Glutamatergic neuron (in vitro differentiated cells): ENCODE measurements at places on chromosomes 7 and 10. TPM values are rescaled to one million over a fixed set of nuclear protein-coding genes. Genes with fewer than 3 reads are reported as not detected.

The RPEL1 gene
- total RNA-seq: not detected

The NPFFR1 gene
- not detected for total RNA-seq

The LIPJ gene
- 0.22 TPM for total RNA-seq

The FAM25C gene
- not detected for total RNA-seq

- DNase-seq: peak; percentile 52
- H3K27me3 ChIP-seq: peaks cover 8% of the 10 kb centered on the region
- H3K4me1 ChIP-seq: peaks cover 19% of the 10 kb centered on the region
- peak overlapping the region; percentile 82 for H3K27ac ChIP-seq
These were observed 635 bp downstream of the ZNF12 start for GRCh38 chr7:6705959-6706665.

- peaks cover 3% of the 10 kb centered on the region for H3K27me3 ChIP-seq
- H3K4me1 ChIP-seq: peaks cover 5% of the 10 kb centered on the region
- no peak overlapping the region for H3K4me3 ChIP-seq
- DNase-seq: no peak
These were observed 138.9 kb upstream of the CDK13 start for GRCh38 chr7:39811161-39811614.

DNA sequence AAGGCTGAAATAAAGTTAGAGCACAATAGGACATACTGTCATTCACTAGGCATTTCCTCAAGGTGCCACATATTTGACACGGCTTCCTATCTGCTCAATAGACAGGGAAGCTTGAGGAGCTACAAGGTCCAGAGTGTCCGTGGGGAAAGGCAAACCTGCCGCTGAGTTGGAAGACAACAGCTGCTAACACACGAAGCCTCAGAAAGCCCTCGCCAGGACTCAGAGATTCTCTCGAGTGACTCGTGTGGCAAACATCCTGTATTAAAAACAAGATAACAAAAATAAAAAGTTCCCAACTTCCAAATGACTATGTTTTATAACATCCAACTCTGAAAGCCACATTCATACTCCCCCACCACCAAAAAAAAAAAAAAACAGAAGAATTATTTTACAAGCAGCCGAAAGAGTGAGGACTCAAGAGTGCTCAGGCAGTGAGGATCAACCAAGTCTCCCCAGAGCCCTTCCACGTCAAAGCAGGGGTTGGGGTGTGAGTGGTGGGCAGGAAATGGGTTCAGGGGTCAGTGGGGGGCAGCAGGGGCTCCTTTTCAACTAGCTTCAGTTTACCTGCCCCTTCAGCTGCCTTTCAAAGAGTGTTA lies 67.6 kb downstream of the STK17A start:
- no peak for DNase-seq
- peak overlapping the region; percentile 65 for H3K27ac ChIP-seq
- H3K4me1 ChIP-seq: peaks cover 49% of the 10 kb centered on the region
- no peaks in the 10 kb centered on the region for H3K36me3 ChIP-seq
- no peak overlapping the region for H3K4me3 ChIP-seq

- peaks cover 3% of the 10 kb centered on the region for H3K27me3 ChIP-seq
- peaks cover 21% of the 10 kb centered on the region for H3K36me3 ChIP-seq
- H3K4me3 ChIP-seq: no peak overlapping the region
- no peak overlapping the region for H3K27ac ChIP-seq
- no peaks in the 10 kb centered on the region for H3K4me1 ChIP-seq
These were observed 78.5 kb downstream of the TRIM24 start for GRCh38 chr7:138538518-138538917.

DNA sequence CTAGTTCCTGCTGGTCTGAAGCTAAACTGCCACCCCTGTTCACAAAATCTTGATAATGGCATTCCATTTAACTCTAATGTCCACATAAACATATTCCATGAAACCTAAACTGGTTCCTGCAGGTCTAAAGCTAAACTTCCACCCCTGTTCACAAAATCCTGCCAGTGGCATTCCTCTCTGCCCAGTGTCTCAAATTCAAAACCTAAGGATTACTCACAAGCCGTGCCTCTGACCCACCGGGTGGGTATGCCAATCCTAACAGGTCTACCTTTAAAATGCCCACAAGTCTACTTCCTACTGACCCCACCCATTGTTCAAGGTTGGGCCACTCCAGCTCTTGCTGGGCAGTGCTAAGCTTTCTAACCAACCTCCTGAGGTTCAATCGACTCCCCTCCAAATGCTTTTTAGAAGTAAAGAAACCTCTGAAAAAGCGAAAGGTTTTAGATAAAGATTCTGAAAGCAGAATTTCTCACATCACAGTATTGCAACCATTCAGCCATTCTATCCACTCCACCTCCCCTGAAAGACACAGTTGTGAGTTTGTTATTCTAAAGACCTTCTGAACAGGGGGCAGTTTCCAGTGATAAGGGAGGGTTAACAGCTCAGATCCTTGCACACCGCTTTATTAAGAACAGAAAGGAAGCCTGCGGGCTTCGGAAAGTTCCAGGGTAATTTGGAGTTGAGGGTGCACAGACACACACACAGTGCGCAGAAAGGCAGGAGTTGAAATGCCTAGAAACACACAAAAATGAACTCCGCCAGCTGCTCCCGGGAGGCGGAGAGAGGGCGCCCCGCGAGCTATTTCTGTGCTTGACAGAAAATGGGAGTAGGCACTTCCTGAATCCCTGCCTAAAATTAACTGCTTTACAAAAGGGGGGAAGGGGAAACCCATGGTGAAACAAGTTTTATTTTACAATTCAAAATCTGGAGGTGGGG lies 87.7 kb downstream of the TNS3 start:
- peaks cover 34% of the 10 kb centered on the region for H3K4me1 ChIP-seq
- H3K27ac ChIP-seq: no peak overlapping the region
- no peaks in the 10 kb centered on the region for H3K36me3 ChIP-seq
- no peak for DNase-seq
- peaks cover 10% of the 10 kb centered on the region for H3K27me3 ChIP-seq

- H3K4me3 ChIP-seq: peak overlapping the region; percentile 83
- no peaks in the 10 kb centered on the region for H3K36me3 ChIP-seq
- H3K27ac ChIP-seq: no peak overlapping the region
- no peak for DNase-seq
- H3K4me1 ChIP-seq: peaks cover 24% of the 10 kb centered on the region
These were observed 1.6 kb downstream of the DENND11 start for GRCh38 chr7:141700296-141700847.

GRCh38 chr10:12589791-12590190 lies 240.4 kb downstream of the CAMK1D start:
- peak overlapping the region; percentile 1 for H3K27ac ChIP-seq
- peaks cover 35% of the 10 kb centered on the region for H3K4me1 ChIP-seq
- peaks cover 4% of the 10 kb centered on the region for H3K36me3 ChIP-seq
- no peak overlapping the region for H3K4me3 ChIP-seq
- H3K27me3 ChIP-seq: peaks cover 5% of the 10 kb centered on the region

DNA sequence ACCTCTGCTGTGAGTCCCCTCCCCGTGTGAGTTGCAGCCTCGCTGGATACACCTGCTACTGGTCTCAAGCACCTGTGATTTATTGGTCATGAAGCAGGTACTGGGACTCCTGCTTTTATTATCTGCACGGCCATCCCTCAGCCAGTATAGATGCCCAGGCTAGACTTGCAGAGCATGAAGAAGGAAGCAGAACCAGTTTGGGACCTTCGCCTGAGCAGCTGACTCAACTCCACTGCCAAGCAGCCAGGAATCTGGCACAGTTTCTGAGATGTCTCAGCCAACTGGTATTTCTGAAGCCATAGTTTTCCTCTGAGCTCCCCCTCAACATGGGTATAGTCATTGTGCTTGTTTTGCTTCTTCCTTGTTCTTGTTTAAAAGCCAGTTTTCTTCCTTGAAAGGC lies 28.0 kb upstream of the SLC39A12 start:
- no peak for DNase-seq
- peaks cover 2% of the 10 kb centered on the region for H3K27me3 ChIP-seq
- no peaks in the 10 kb centered on the region for H3K4me1 ChIP-seq
- H3K4me3 ChIP-seq: no peak overlapping the region
- H3K27ac ChIP-seq: no peak overlapping the region

DNA sequence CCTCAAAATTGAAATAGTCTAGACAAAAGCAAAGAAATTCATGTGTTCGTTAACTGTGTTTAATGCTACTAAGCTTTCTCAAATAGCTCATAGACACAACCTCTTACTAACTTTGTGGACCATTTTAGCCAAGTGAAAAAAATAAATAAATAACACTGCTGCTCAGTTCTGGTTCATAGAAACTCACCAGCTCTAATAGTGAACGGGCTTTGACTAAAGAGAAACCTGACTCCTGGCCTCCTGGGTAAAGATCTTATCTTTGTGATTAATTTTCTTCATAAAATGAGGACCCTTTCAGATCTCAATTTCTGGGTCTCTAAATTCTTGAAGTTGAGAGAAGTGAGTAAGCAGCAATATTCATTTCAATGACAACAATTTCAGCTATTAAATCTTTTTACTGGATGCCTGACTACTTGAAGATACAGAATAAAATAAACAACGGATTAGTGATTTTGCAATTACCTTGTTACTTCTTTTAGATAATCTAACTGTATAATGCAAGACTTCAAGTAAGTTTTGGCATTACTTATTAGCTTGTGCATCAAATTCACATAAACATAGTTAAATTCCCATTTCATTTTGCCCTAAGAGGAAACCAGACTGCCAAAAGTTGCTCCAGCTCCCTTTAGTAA lies 3.1 kb downstream of the CADPS2 start:
- H3K4me1 ChIP-seq: peaks cover 2% of the 10 kb centered on the region
- no peaks in the 10 kb centered on the region for H3K36me3 ChIP-seq
- H3K27me3 ChIP-seq: peaks cover 10% of the 10 kb centered on the region
- no peak overlapping the region for H3K27ac ChIP-seq
- DNase-seq: no peak

DNA sequence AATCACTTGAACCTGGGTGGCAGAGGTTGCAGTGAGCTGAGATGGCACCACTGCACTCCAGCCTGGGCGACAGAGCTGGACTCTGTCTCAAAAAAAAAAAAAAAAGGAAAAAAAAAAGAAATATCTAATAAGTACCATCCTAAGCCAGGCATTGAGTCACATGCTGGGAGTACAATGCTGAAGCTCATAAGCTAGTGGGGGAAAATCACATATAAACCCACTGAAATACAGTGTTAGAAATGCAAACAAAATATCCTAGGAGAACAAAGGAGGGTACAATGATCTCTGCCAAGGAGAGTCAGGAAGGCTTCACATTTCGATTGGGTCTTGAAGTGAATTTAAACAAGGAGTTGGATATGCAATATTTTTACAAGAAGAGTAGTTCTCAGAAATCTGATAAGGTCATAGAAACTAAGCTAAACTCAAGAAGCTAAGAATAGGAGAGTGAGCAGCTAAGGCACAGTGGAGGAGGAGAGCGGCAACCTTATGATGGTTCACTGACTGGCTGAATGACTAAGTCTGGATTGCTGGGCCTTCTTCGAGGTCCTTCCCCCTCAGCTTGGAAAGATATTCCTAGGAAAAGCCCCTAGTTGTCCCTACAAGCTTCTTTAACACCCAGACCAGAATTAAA lies 115.5 kb downstream of the PHTF2 start:
- H3K4me1 ChIP-seq: no peaks in the 10 kb centered on the region
- H3K27me3 ChIP-seq: no peaks in the 10 kb centered on the region
- no peak overlapping the region for H3K4me3 ChIP-seq

DNA sequence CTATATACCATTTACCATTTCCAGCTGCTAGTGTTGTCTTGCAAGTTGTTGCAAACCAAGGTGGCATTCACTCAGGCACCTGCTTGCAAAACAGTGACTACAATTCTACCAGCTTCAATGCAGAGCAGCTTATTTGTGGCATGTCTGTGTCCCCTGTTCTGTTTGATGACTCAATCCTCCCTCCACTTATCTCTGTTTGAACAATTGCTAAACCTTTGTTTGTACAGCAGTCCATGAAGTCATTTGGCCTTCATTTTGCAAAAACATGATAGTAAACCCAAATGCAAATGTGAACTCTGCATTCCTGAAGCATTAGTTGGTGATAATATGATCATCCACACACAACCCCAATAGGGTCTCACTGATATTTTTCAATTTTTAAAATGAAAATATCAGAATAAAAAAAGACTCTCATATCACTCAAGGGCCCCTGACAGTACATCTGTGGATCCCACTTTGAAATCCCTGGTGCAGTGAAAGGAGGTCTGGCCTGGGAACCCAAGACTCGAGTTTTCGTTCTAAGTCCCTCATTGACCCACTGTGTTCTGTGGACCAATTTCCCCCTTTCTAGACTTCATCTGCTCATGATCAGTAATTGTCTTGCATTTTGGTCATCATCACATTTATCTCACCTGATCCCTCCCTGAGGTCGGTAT lies 425.4 kb downstream of the RPS24 start:
- no peak overlapping the region for H3K27ac ChIP-seq
- H3K27me3 ChIP-seq: peaks cover 4% of the 10 kb centered on the region
- no peak overlapping the region for H3K4me3 ChIP-seq
- H3K4me1 ChIP-seq: peaks cover 9% of the 10 kb centered on the region
- peaks cover 4% of the 10 kb centered on the region for H3K36me3 ChIP-seq
- no peak for DNase-seq

GRCh38 chr10:129494740-129495139 lies 27.7 kb downstream of the MGMT start:
- peaks cover 3% of the 10 kb centered on the region for H3K27me3 ChIP-seq
- peaks cover 27% of the 10 kb centered on the region for H3K36me3 ChIP-seq
- DNase-seq: no peak

GRCh38 chr10:36721871-36722270 lies 403.5 kb upstream of the ANKRD30A start:
- H3K36me3 ChIP-seq: no peaks in the 10 kb centered on the region
- H3K27ac ChIP-seq: no peak overlapping the region
- no peak for DNase-seq

GRCh38 chr10:72146071-72146470 lies 57.7 kb upstream of the SPOCK2 start:
- H3K36me3 ChIP-seq: no peaks in the 10 kb centered on the region
- peaks cover 13% of the 10 kb centered on the region for H3K4me1 ChIP-seq
- no peak for DNase-seq
- peak overlapping the region; percentile 3 for H3K27ac ChIP-seq

DNA sequence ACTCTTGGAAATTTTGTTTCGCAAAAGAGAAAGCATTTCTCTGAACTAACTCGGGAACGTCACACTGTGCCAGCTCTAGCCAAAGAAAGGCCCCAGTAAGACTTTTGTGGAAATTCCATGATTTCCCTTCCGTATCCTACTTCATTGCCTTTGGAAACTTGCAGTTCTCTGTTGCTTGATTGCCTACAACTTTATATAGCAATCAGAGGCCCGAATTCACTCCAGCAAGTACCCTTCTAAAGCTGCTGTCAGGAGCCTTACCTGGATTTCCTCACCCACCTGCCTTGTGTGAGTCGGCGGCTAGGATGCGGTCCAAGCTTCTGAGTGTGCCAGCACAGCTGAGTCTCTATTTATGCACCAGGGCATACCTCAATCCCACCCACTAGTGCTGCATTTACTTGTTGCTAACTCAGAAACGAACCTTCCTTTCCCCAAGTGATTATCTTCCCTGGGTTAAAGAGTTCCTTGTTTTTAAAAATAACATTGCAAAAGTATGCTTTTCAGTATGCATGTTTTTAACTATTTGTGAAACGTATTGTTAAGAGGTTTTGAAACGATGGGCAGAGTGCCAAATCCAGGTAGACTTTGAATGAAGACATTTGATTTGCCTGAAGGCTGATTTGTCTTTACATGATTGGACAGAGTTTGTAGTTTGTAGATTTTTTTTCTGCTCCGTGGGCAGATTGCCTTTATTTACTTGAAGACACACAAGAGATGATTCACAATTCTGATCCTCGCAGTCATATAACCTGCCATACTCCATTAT lies at the start of gene AGR2:
TSS of gene AGR2 (minus strand) at position 326 of the 766 bp plus-strand sequence. CDS start 3,203 bp downstream, outside the sequence.
- H3K27me3 ChIP-seq: no peaks in the 10 kb centered on the region
- DNase-seq: no peak
- H3K4me1 ChIP-seq: no peaks in the 10 kb centered on the region
- no peak within 1 kb of the TSS for H3K27ac ChIP-seq
